ENCODE measurements at places on chromosomes 2 and 18.

DNA sequence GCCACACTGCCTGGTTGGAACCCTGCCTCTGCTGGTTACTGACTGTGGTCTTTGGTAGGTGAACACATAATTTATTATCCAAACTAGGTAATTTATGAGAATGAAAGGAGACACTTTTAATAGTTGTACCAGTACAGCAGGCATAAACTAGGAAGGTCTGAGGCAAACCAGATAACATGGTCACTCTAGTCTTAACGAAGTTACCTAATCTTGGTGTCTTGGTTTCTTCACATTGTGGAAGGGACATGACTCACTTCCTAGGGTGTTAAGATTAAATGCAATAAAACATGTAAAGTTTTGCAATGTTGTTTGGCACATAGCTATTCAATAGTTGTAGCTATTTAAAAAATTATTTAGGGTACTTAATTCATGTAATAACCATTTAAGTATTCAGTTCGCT is 23.3 kb downstream of the SPTBN1 start:
- no peak for DNase-seq

DNA sequence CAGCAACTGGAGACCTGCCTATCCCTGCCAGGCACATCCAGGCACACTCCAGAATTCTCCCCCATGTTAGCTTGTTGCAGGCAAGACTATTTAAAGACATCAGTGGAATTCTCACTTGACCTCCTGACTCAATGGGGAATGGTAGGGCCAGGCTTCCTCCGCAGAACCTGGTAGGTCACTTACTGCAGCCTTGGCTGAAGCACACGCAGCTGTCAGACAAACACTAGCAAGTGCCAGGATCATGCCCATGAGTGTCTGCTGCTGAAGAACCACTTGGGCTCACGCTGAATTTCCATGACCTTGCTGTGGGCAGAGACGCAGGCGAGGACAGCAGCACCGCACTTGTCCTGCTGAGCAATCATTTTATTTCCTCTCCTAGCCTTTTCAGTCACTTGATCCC is 3.2 kb downstream of the LRRC30 start:
- DNase-seq: no peak

GRCh38 chr2:169119851-169120250 is 50.5 kb downstream of the DHRS9 start:
- no peak for DNase-seq

GRCh38 chr2:232502511-232502910 is 14.9 kb upstream of the ECEL1 start:
- no peak for DNase-seq

DNA sequence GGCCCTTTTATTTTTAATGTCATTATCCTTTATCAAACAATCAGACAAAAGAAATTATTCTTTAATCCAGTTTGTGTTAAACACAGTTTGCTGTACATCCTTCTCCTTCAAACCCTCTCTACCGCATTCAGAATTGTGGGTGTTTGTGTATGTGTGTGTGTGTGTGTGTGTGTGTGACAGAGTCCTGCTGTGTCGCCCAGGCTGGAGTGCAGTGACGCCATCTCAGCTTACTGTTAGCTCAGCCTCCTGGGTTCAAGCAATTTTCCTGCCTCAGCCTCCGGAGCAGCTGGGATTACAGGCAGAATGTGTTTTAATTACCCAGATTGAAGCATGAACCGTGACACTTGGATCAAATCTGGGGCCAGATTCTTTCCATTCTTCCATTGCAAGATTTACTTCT is 723.7 kb downstream of the DCDC2C start:
- no peak for DNase-seq

DNA sequence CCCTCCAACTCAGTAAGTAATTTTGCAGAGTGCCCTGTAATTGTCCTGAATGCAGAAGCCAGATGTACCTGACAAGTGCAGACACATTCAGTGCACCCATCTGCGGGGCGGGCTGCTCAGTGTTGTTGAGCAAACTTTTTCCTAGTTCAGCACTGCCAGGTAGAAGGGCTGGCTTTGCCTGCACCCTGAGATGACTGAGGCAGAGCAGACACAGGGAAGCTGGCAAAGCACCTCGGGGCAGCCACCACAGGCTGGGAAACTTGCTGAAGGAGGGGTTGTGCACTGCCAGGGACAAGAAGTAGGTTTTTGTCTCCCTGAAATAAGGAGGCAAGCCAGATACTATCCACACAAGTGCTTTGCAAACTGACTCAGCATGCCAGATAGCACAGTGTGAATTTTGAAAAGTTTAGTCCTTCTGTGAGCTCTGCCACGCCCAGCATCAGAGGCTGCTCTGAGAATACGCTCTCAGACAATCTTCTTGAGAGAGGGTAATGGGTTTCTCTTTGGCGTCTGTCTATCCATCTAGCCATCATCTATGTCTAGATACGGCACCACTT is 62.3 kb downstream of the SOWAHC start:
- DNase-seq: no peak

- no peak for DNase-seq
Observed at GRCh38 chr2:232234922-232235615, 143.5 kb upstream of the ALPP start.

DNA sequence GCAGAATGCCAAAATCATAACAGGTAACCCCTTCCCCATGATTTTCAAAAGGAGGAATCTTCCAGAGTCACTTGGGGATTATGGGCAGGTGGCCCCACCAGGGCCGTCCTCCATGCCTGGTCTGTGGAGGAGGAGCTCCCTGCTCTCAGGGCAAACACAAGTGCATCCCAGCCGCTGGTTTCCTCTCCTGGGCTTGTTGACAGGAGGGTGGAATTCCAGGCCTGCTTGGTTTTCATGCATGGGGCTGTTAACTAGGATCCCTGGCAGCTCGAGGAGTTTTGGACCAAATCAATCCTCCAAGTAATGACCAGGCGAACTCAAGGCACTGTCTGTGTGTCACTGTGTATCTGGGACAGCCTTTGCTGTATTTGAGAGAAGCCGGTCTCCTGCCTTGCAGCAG is 45.3 kb downstream of the FOSL2 start:
- no peak for DNase-seq

Data from Caco-2 (cell line).